ENCODE measurements at places on chromosomes 4 and X. TPM values are rescaled to one million over a fixed set of nuclear protein-coding genes. Genes with fewer than 3 reads are reported as not detected.

DNA sequence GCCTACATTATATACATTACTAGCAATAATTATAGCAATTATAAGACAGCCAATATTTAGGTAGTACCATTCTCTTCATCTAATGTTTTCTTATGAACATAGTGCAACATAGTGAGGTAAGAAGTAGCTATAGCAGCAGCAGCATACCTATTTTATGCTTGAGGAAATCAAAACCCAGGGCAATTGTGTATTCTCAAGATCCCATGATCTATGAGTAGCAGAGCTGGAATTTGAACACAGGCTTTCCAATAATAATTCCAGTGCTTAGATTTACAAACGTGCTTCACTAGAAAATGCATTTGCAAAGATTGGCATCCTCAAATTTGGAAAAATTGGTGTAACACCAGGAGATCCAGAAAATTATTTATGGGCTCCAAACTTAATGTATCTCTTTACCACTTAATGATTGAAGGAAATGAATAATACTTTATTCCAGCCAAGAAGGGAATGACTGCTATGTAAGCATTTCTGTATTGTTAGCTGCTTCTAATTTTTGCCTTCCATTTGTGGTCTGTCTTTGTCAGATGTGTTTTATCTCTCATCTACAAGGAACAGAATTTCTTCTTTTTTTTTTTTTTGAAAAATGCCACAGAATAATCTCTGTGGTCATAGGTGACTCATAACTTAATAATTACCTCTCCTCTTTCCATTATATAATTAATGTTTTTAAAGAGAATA lies 451.1 kb downstream of the ARAP2 start:
- DNase-seq: no peak

DNA sequence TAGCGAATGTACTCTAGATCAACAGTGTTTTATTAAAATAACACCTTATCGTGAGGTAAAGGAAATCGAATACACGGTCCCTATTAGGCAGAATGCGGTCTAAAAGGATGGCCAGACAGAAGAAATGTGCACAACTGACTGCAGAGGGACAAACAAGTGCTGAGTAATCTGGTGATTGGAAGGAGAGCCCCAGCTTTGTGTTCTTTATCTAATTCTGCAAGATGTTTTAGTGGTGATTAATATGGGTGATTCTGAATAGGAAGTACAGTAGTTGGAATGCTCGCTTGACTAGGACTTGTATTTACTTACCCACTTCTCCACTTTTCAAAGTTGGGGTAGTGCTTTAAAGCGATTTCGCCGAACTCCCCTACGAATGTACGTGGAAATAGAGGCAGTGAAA lies 1.2 kb downstream of the WDR44 start:
- no peak for DNase-seq

DNA sequence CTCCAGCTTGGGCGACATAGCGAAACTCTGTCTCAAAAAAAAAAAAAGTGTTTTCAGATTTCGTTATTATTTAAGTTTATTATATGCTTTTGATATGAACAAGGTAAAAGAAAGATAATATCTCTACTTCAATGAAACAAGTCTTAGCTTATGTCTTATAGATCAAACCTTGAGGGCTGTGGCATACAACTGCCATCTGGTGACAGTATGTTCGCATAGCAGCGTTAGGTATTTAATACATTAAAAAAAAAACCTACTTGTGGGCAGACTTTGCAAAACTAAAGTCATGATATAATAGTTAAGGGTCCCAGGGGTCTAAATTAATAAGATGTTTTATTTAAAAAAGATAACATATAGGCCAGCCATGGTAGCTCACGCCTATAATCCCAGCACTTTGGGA lies 161.2 kb upstream of the AMOT start:
- no peak for DNase-seq

DNA sequence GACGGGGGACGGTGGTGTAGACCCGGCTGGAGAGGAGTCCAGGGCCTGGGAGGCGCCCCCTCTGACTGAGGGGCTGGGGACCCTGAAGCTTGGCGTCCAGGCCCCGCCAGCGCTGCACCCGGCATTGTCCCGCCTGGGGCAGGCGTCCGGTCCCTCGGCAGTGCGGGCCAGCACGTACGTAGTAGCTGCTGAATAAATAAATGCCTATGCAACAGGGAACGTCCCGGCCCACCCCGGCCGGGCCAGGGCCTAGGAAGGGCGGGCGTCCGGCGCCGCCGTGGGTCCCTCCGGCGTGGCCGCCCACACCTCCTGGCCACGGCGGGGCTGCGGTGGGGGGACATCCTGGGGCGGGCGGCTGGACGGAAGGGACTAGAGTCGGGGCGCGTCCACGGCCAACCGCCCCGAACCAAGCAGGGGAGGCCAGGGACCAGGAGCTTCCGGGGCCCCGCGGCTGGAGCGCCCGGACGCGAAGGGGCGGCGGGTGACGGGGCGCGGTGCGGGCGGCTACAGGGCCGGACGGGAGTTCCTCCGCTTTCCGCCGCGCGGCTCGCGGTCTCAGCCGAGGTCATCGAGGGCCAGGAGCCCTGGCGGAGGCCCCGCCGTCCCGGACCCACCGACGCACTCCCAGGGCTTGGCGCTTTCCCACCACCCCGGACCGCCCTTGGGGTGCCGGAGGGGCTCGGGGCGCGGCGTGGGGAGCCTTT lies 886 bp upstream of the WWC2 start:
- peak; percentile 65 for DNase-seq

DNA sequence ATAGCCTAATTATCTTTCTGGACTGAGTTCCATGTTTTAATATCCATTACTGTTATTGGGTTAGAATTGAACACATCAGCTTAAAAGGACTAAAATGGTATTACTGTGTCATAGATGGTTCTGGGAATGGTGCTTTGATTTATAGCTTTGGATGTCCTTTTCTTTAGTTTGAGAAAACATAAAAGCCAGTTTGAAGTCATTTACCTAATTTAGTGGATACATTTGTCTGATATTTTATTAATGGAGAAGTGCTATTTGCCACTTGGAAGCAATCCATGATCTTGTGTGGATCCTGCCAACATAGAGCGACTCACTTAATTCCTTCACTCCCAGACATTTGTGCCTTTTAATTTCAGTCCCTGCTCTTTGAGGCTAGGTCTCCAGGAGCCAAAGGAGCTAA lies 212.4 kb upstream of the PACRGL start:
- DNase-seq: no peak

- no peak for DNase-seq
These were observed 1404.1 kb upstream of the IGFBP7 start for GRCh38 chr4:58514299-58514698.

GRCh38 chr4:6118201-6118600 lies 82.1 kb downstream of the JAKMIP1 start:
- DNase-seq: no peak

GRCh38 chrX:6465756-6466155 lies 69.2 kb downstream of the VCX3A start:
- no peak for DNase-seq

DNA sequence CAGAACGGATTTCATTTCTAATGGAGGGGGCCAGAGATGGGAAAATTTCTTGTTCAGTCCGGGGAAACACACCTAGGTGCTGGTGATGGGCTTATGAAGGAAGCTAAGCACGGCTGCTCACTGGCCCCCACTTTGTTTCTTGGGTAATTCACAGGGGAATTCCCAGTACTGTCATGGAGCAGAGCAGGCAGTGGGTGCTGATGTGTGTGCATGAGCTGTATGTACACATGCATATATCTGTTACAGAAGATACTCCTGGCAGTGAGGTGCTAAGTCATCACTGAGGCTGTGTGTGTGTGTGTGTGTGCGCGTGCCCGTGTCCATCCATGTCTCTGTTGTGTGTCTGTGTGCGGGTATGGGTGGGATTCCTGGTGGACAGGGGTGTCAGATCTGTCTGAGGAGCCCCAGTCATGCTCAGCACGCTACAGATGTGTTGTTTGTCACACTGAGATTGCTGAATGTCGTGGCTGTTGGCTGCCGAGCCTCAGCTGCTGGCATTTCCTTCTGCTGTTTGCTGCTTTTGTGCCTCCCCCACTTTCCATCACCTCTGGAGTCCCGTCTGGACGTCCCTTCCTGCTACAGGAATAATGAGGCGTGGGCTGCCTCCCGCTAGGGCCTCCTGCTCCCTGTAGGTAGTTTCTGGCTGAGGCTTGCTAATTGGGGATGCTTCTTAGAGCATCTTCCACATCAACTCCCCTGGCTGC lies 53.3 kb downstream of the JADE1 start:
- no peak for DNase-seq

- peak; percentile 82 for DNase-seq
These were observed at the start of gene TBC1D8B for GRCh38 chrX:106802388-106803275. TBC1D8B (plus strand) TSS chrX:106802673; CDS start chrX:106802854, 181 bp downstream.

DNA sequence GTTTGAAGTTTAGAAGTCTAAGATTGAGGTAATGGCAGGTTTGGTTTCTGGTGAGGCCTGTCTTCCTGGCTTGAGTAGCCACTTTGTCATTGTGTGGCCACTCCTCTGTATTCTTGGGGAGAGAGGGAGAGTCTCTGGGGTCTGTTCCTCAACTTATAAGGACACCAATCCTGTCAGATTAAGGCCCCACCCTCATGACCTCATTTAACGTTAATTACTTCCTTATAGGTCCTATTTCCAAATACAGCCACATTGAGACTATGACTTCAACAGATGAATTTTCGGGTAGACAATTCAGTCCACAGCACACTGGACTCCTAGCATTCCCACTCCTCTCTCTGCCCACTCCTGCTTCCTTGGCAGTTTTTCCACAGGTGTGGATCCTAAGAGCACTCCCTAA lies 350.8 kb upstream of the CASK start:
- DNase-seq: no peak

GRCh38 chrX:144494074-144494473 lies 610.2 kb downstream of the UBE2NL start:
- no peak for DNase-seq

DNA sequence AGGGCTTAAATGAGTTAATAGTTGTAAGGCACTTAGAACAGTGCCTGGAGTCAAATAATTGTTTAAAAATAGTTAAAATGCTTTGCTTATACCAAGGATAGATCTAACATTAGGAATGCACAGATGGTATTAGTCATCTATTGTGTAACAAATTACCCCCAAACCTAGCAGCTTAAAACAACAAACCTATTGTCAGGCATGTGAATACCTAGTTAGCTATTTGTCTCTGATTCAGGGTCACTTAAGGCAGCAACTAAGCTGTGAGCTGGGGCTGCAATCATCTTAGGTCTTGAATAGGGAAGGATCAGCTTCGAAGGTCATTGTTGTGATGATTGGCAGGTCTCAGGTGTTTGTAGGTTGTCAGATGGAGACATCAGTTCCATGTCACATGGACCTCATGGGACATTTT lies 42.4 kb upstream of the AGA start:
- DNase-seq: no peak

GRCh38 chrX:100379388-100379986 lies 30.6 kb downstream of the PCDH19 start:
- DNase-seq: no peak

GRCh38 chr4:133146574-133147241 lies 2.4 kb upstream of the PCDH10 start:
- peak; percentile 82 for DNase-seq

GRCh38 chr4:96016634-96017299 lies 176.9 kb downstream of the PDHA2 start:
- DNase-seq: no peak

GRCh38 chrX:103520386-103520785 lies 1.1 kb upstream of the RAB40A start:
- no peak for DNase-seq

DNA sequence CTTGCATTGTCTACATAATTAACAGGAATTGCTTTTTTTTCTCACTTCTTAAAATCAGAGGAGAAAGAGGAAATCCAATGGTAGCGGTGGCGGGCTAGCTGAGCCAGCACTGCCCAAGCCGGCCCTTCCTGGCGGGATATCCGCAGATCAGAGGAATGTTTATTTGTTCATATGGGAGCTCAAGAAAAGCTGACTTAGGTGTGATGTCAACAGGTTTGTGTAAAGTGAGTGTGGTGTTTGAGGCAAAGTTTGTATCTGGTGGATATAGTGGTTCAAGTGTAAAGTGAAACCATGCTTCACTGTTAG lies 466 bp upstream of the SLC39A8 start:
- DNase-seq: no peak

DNA sequence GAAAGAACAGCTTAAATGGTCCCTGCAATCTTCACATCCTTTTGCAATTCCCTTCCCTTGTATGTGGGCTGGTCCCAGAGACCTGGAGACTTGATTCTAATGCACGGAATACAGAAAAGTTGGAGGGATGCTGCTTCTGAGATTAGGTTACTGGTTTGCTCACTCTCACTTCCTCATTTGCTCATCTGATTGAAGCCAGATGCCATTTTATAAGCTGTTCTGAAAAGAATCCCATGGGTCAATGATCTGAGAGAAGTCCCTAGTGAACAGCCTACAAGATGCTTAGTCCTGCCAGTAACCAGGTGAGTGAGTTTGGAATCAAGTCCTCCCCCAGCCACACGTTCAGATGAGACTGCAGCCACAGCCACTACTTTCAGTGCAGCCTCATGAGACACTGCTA lies 35.9 kb downstream of the MAGEA1 start:
- no peak for DNase-seq

DNA sequence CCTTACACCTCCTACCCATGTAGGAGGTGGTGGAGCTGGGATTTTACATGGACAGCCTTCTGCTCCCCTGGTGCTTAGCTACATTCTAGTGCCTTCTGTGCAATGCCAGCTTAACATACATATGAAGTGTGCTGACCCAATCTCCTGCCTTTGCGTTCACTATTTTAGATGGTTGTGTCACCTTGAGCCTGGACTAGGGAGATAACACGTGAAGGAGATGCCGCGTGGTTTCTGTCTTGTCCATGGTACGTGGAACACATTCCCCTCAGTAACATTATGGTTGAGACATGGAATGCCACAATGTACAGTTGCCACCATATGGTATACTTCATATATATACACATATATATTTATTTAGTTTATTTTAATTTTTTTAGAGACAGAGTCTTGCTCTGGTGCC lies 54.0 kb downstream of the TBL1X start:
- no peak for DNase-seq

- DNase-seq: no peak
These were observed 44.1 kb downstream of the TIGD4 start for GRCh38 chr4:152735396-152735859.

- DNase-seq: peak; percentile 51
These were observed 4.2 kb downstream of the MID1 start for GRCh38 chrX:10615931-10616774.

GRCh38 chr4:4419896-4420295 lies 33.0 kb downstream of the NSG1 start:
- no peak for DNase-seq

The NAT8L gene
- total RNA-seq: 14.7 TPM

The COL4A5 gene
- total RNA-seq: 49.1 TPM

The PCDH18 gene
- total RNA-seq: 60.7 TPM

The PDZD11 gene
- 30.4 TPM for total RNA-seq

The ZNF182 gene
- 7.5 TPM for total RNA-seq

The FAM13A gene
- total RNA-seq: 12.9 TPM

The ATXN3L gene
- total RNA-seq: not detected

The TMPRSS11B gene
- not detected for total RNA-seq

The SLC6A14 gene
- not detected for total RNA-seq

The CXCR3 gene
- total RNA-seq: not detected

The HSD17B13 gene
- total RNA-seq: not detected

The TRIM75 gene
- total RNA-seq: not detected

The RHOXF1 gene
- total RNA-seq: not detected

The FAT1 gene
- 157 TPM for total RNA-seq

The MAGEA2 gene
- 0.22 TPM for total RNA-seq

The MAML3 gene
- total RNA-seq: 4.1 TPM

The TNIP3 gene
- total RNA-seq: not detected

The USP26 gene
- not detected for total RNA-seq

All from H9 (cell line).